Natural killer cell treated with Interleukin-12 subunit alpha and Interleukin-12 subunit beta and Interleukin-15 and Interleukin-18, amount 100 ng/mL, for 72 hours (primary cell): ENCODE measurements at places on chromosomes 1 and 21. TPM values are rescaled to one million over a fixed set of nuclear protein-coding genes. Genes with fewer than 3 reads are reported as not detected.

DNA sequence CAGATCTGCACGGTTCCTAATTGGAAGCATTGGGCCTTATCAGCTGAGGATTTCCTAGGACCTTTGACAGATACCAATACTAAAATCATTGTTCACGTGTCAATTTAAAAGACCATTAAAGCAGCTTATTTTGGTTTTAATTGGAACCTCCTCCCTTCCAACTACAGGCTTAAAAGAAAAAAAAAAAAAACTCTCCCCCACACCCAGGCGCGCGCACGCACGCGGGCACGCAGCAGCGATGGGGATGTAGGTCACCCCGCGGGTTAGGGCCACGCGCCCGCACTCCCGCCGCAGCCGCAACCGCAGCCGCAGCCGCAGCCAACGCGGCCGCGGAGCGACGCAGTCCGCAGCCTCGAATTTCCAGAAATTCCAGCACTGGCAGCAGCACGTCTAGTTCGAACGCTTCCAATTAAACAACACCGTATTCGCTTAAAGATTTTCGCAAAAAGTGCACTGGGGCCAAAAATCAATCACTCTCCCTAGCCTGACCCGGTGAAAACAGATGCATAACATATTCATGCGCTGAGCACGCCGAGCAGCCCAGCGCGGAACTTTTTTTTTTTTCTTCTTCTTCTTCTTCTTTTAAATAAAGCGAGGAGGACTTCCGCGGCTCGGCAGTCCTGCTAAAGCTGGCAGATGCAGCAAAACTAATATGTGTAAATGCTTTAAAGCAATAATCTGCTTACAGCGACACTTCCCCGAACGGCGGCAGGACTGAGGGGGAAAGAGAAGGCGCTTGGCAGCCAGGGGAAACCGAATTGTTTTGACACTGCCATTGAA is 13.3 kb upstream of the BARHL2 start:
- H3K27me3 ChIP-seq = peaks cover 81% of the 10 kb centered on the region
- H3K27ac ChIP-seq = no peak overlapping the region
- peaks cover 40% of the 10 kb centered on the region for H3K4me1 ChIP-seq
- H3K4me3 ChIP-seq = peak overlapping the region; percentile 63

DNA sequence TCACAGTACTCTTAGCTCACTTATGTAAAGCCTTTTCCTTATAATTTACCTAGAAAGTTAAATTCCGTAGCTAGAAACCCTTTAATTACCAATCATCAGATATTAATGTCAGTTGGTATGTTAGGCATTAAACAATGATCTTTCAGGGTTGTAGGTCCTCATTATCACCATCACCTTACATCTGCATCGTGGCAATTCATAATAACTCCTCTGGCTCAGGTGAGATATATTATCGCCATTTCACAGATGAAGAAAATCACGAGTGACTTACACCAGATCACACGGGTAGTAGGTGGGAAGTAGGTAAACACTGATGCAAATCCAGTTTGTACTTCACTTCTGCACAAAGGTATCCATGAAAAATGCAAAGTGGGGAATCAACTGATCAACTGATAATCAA is 639 bp downstream of the NUP133 start:
- H3K4me3 ChIP-seq = peak overlapping the region; percentile 94
- H3K36me3 ChIP-seq = no peaks in the 10 kb centered on the region
- no peak for DNase-seq
- peak overlapping the region; percentile 76 for H3K27ac ChIP-seq

DNA sequence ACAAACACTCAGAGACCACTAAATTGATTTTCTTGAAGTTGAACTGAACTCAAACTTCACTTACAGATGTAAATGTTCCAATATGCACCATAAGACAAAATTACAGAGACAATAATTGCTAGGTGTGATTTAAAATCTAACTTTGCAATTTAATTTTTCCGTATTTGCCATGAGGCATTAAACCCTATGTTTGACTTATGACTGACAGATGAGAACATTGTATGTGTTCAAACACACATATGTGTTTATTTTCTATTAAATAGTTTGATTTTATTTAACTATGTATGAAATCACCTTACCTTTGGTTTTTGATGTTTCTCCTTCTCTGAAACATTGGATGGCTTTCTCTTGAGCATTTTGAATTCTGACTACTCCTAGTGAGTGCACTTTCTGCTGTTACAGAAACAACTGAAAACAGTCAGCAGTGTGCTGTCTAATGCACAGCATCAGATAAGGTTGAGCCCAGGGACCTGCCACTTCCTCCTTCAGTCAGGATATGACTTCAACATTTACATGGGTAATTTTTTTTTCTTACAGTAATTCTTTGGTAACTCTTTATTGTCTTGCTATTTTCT is at the start of gene SAMSN1:
TSS of gene SAMSN1 (minus strand) at position 410 of the 575 bp plus-strand sequence. CDS start at position 356, 54 bp downstream.
- H3K36me3 ChIP-seq = peaks cover 35% of the 10 kb centered on the region
- peaks cover 64% of the 10 kb centered on the region for H3K4me1 ChIP-seq
- peak; percentile 83 for DNase-seq

- H3K27ac ChIP-seq = no peak overlapping the region
- no peak for DNase-seq
- no peaks in the 10 kb centered on the region for H3K36me3 ChIP-seq
These were observed 24.8 kb upstream of the TTC34 start for GRCh38 chr1:2826316-2826715.

Gene OLFML2B
- total RNA-seq = not detected

Gene GADD45A
- 28.3 TPM for total RNA-seq

Gene SPRR2F
- not detected for total RNA-seq

Gene KIF17
- not detected for total RNA-seq

DNA sequence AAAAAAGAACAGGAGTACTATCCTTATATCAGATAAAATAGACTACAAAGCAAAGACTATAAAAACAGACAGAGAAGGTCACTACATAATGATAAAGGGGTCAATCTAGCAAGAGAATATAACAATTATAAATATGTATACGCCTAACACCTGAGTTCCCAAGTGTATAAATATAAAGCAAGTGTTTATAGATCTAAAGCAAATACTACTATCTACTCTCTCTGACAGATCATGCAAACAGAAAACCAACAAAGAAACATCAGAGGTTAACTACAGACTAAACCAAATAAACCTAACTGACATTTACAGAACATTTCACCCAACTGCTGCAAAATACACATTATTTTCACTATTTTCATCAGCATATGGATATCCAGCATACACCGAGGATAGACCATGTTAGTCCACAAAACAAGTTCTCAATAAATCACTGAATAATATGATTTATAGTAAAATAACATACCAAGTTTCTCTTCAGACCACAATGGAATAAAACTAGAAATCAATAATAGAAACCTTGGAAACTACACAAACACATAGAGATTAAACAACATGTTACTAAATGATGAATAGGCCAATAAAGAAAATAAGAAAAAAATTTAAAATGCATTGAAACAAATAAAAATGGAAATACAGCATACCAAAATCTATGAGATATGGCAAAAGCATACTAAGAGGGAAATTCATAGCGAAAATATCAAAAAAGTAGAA is 22.7 kb downstream of the UCHL5 start:
- peaks cover 7% of the 10 kb centered on the region for H3K36me3 ChIP-seq
- peaks cover 37% of the 10 kb centered on the region for H3K4me1 ChIP-seq
- DNase-seq = no peak
- no peaks in the 10 kb centered on the region for H3K27me3 ChIP-seq

Gene THEMIS2
- 51.9 TPM for total RNA-seq

DNA sequence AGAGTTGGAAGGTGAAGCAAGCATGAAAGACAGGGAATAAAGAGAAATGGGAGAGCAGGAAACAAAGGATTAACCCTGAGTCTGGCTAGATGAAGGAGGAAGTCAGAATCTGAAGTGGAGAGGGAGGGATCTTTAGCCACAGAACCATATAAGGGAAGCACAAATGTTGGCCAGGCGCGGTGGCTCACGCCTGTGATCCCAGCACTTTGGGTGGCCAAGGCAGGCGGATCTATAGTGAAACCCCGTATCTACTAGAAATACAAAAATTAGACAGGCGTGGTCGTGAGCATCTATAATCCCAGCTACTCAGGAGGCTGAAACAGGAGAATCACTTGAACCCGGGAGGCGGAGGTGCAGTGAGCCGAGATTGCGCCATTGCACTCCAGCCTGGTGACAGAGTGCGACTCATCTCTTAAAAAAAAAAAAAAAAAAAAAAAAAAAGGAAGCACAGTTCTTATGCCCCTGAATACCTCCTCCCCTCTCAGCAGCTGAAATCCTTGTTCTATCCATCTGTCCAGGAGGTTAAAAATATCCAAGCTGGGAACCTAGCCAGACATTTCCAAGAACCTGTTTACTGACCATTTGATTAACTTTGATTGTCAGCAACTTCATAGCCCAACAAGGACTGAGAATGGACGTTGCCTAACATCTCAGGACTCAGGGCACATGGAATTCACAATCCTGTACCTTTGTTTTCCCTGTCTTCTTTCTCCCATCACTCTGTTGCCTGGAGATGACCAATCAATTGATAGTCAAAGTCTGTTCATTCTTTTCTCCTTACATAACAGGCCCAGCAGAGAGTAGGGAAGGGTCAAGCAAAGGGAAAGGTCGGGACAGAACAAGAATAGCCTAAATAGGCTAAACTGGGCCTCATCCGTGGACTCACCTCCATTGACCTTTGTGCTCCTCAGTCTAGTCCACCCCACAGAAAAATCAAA is 10.6 kb downstream of the TXNIP start:
- peaks cover 55% of the 10 kb centered on the region for H3K4me1 ChIP-seq
- H3K27ac ChIP-seq = no peak overlapping the region
- H3K36me3 ChIP-seq = no peaks in the 10 kb centered on the region
- peak overlapping the region; percentile 32 for H3K4me3 ChIP-seq
- no peaks in the 10 kb centered on the region for H3K27me3 ChIP-seq

DNA sequence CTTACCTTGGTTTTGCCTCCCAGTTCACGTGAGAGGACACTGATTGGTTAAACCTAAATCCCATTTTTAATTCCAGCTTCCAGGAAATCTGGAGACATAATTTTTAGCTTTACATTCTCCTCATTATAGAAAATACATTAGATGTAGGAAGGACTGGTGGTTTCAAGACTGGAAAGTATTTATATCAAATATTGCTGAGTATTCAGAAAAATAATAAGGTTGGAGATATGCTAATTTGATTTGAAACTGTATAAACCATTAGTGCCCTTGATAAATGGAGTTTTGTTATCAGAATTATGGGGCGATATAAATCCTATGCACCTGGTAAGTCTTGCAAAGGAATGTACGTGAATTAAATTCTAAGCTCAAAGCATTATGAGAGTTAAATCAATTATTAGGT is 218.0 kb upstream of the ADGRL4 start:
- no peak overlapping the region for H3K4me3 ChIP-seq
- peaks cover 7% of the 10 kb centered on the region for H3K36me3 ChIP-seq
- no peaks in the 10 kb centered on the region for H3K4me1 ChIP-seq
- H3K27ac ChIP-seq = no peak overlapping the region
- DNase-seq = no peak

- no peaks in the 10 kb centered on the region for H3K27me3 ChIP-seq
- no peaks in the 10 kb centered on the region for H3K36me3 ChIP-seq
- no peak overlapping the region for H3K4me3 ChIP-seq
- peaks cover 5% of the 10 kb centered on the region for H3K4me1 ChIP-seq
- H3K27ac ChIP-seq = no peak overlapping the region
These were observed 77.6 kb downstream of the MORN1 start for GRCh38 chr1:2313651-2314261.

DNA sequence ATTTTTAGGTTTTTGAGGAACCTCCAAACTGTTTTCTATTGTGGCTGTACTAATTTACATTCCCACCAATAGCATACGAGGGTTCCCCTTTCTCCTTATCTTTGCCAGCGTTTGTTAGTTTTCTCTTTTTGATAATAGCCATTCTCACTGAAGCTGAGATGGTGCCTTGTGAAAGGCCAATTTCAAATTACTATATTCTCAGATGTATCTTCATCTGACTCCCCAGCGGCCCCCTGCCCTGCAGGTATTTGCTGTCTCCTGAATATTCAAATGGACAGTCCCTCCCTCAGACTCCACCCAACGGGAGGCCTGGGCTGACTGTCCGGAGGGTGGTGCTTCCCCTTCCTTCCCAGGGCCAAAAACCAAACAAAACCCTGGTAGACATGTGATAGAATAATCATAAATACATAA is 33.5 kb upstream of the TARBP1 start:
- no peaks in the 10 kb centered on the region for H3K36me3 ChIP-seq
- no peaks in the 10 kb centered on the region for H3K27me3 ChIP-seq
- DNase-seq = peak; percentile 13
- H3K27ac ChIP-seq = no peak overlapping the region

- no peak overlapping the region for H3K4me3 ChIP-seq
- DNase-seq = no peak
- no peaks in the 10 kb centered on the region for H3K36me3 ChIP-seq
- H3K4me1 ChIP-seq = no peaks in the 10 kb centered on the region
These were observed 42.8 kb downstream of the NMNAT2 start for GRCh38 chr1:183375381-183375780.

Gene LCE1B
- not detected for total RNA-seq

GRCh38 chr21:35991131-35991530 is 69.2 kb downstream of the SETD4 start:
- H3K4me3 ChIP-seq = no peak overlapping the region
- H3K4me1 ChIP-seq = no peaks in the 10 kb centered on the region
- H3K36me3 ChIP-seq = no peaks in the 10 kb centered on the region
- H3K27me3 ChIP-seq = peaks cover 3% of the 10 kb centered on the region
- no peak overlapping the region for H3K27ac ChIP-seq

Gene TTC24
- total RNA-seq = 1.8 TPM

Gene IGSF5
- not detected for total RNA-seq

Gene PGLYRP3
- total RNA-seq = not detected

DNA sequence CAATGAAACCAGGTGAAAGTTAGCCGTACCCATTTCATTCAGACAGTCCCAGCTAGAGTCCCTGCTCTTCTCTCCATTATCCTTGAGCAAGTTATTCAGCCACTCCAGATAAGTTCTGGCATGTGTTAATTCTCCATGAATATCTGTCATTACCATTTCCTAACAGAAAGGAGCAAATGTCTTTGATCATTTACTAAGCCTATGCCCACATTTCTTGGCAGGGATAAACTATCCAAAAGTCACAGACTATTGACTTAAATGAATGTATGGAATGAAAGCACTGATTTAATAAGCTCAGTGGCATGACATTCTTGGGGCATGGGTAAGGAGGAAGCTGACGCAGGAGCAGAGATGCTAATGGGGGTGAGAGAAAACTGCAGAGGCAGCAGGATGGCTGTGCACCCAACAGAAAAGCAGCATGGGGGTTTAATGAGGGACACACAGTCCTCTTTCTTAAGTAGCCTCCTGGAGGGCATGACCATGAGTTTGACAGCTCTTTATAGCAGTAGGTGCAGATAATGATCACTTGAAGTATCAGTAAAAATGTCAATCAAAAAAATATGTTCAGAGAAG is 17.6 kb upstream of the DHCR24 start:
- H3K4me3 ChIP-seq = no peak overlapping the region
- no peak overlapping the region for H3K27ac ChIP-seq
- no peaks in the 10 kb centered on the region for H3K36me3 ChIP-seq
- H3K4me1 ChIP-seq = no peaks in the 10 kb centered on the region

Gene FAM151A
- not detected for total RNA-seq

Gene DMBX1
- total RNA-seq = 0.26 TPM

Gene CEP85
- 21.0 TPM for total RNA-seq
